ENCODE measurements at places on chromosomes 12 and 14.

DNA sequence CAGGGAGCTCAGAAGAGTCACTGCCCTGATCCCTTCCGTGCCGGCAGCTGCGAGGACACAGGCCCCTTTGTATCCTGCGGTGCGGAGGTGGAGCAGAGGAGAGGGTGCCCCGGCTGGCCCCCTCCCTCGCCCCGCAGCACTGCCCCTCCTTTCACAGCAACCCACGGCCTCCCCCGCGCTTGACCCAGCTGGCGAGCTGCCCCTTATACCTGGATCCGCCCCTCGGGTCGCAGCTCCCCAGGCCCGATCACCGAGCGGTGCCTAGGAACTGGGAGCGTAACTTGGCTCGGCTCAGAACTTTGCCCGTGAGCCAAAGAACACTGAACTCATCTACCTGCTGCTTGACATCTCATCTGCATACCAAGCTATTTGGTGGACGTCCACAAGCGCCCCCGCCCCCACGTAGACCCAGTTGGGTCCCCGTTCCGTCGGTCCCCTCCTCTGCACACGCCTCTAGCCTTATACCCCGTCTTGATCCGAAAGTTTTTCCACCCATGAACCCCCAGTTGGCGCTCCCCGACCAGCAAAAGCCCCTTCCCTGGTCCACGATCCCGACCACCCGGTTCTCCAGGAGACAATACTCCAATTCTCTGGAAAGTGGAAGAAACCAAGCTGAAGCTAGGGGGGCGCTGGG, 697 bp upstream of the DNAJC14 start:
- DNase-seq, result no peak

- no peak for DNase-seq
These were observed 8.7 kb downstream of the TMEM253 start for GRCh38 chr14:21109377-21110138.

GRCh38 chr12:22329621-22330020, 4.9 kb downstream of the ST8SIA1 start:
- DNase-seq, result no peak

DNA sequence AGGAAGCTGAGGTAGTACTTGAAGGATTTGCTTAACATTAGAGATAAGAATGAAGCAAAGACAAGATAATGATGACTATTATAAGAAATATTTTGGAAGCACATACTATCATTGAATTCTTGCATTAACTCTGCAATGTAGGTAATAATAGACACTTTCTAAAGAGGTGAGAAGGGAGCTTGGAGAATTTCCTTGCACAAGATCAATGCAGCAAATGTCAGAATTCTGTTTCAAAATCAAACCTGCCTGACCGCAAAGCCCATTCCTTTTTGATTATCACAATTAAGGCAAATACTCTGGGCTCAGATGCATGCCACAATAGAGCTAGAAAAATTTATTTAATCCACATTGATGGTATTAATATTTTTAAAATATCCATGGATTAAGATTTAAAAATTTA, 50.4 kb upstream of the RIC8B start:
- DNase-seq, result no peak

- no peak for DNase-seq
These were observed 828 bp downstream of the MMAB start for GRCh38 chr12:109572506-109572845.

DNA sequence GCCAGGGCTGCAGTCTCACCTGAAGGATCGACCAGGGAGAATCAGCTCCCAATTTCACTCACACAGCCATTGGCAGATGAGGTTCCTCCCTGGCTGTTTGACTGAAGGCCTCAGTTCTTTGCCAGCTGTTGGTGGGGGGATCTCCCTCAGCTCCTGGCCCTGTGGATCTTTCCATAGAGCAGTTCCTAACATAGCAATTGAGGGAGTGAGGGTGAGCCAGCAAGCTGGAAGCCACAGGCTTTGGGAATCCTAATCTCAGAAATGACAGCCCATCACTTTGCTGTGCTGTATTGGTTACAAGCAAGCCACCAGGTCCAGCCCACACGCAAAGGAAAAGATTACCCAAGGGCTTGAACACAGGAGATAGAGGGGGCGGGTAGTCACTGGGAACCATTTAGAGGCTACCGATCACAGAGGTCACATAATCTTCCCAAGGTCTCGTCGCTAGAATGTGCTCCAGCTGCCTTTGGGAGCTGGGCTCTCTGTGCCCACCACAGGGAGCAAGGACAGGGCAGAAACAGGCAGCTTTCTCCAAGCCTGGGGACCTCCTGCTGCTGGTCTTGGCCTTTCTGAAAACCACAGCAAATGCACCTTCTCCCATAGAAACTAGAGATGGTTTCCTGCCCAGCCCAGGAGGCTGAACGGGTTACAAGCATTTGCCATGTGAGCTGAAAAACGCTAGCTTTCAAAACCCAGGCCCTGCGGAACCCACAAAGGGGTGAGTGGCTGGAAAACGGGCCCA, 4.6 kb upstream of the OTUB2 start:
- no peak for DNase-seq

DNA sequence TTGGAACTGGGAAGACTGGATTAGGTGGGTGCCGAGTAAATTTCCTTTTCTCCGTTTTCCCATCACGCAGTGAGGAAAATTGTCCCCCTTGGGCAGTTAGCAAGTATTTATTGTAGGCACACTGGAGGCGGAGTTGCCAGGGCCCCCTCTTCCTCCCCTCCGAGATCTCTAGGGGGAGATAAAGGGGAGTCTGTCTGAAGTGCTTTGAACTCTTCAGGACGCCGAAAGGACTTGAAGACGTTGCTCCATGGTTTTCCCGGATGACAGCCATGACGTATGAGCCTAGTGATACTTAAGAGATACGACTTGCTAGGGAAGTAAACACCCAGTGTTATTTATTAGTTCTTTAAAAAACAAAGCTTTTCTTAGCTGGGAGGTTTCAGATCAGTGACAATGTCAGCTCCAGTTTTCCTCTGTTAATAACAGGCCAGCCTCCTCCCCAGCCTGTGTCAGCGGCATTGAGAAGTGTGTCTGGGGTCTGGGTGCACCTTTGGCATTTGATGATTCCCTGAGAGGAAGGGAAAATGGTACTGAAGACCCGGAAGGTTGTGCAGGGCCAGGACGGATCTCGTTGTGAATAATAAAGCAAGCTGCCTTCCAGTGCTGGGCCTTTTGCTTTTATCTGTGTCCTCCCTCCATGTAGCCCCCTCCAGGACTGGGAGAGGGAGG, 78.7 kb downstream of the TSPAN9 start:
- no peak for DNase-seq

DNA sequence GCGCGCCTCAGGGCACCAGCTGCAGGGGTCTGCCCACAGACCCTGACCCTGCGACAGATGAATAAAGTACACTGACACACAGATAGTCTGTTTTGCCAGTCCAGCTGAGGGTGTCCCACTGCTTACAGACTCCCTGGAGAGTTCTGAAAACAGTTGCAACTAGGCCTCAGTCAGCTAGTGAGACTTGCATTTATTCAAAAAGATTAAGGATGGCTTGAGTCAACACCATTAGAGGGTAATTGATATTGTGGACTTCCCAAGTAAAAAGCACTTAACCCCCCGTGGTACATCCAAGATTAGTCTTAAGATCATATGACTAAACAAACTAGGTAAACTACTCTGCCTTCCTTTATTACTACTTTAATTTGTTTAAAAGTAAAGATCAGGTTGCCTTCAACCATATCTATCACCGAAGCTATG, 11.1 kb upstream of the PSEN1 start:
- DNase-seq, result no peak

DNA sequence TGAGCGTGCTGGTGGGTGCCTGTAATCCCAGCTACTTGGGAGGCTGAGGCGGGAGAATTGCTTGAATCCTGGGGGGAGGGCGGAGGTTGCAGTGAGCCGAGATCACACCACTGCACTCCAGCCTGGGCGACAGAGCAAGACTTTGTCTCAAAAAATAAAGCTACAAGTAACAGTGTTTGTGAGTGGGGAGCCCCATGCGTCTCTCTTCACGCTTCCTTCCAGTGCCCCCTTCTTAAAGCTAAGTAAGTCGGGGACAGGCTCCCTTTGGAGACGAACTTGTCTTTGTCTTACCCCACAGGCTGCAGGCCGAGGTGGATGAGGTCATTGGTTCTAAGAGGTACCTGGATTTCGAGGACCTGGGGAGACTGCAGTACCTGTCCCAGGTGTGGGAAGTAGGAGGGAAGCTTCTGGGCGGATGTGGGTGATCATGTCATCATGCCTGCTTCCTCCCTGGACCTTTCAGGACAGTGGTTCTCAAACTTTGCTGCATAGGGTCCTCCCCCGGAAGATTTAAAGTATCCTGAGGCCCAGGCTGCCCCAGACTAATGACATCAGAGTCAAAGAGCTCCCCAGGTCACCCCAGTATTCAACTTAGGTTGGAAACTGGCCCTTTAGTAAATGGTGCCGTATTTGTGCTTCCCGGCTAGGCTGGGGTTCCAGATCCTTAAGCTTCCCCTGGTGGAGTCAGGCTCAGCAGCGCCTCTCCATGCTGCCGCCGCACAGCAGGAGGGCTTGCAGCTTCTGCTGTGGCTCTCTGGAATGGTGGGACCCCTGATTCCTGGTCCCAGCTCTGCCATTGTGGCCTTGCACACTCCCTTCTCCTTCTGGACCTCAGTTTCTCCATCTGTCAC, 37.1 kb downstream of the CYP46A1 start:
- DNase-seq, result no peak
